ENCODE measurements at places on chromosomes 13 and 19.

GRCh38 chr13:113765564-113765910 lies 6.5 kb downstream of the TMEM255B start:
- DNase-seq, result no peak

- DNase-seq, result peak; percentile 99
Measured at GRCh38 chr19:1455336-1456120, 5.6 kb downstream of the APC2 start.

- peak; percentile 18 for DNase-seq
Measured at GRCh38 chr13:78241278-78241919, 322.8 kb upstream of the EDNRB start.

DNA sequence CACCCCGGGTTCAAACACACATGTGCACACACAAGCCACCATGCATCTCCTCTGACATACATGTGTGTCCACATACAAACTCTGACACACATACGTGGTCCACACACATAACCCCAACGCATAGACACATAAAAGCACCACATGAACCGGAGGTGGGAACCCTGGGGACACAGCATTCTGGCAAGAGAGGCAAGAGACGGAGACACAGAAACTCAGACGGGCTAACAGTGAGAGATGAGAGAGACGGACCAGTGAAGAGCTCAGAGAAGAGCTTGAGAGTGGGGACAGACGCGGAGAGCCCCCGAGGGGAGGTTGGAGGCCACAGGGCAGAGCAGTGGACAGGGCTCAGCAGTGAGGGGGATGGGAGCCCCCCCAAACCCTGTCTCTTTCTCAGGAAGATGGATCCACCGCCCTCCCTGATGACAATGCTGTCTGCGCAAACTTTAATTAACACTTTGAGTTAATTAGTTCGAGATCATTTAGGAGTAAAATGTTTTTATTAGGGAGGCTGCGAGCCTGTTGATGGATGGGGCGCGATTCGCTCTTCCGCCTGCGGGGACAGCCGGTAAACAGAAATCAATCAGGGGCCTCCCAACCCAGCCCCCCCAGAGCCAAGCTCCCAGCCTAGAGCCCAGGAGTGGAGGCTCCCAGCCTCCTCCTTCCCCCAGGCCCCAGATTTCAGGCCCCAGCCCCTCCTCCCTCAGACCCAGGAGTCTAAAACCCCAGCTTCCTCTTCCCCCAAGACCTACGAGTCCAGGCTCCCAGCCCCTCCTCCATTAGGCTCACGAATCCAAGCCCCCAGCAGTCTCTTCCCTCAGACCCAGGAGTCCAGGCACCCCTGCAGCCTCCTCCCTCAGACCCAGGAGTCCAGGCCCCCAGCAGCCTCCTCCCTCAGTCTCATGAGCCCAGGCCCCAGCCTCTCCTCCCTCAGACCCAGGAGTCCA lies 9.5 kb upstream of the ERFL start:
- no peak for DNase-seq

GRCh38 chr19:4487572-4487971 lies 15.5 kb downstream of the HDGFL2 start:
- DNase-seq, result no peak

DNA sequence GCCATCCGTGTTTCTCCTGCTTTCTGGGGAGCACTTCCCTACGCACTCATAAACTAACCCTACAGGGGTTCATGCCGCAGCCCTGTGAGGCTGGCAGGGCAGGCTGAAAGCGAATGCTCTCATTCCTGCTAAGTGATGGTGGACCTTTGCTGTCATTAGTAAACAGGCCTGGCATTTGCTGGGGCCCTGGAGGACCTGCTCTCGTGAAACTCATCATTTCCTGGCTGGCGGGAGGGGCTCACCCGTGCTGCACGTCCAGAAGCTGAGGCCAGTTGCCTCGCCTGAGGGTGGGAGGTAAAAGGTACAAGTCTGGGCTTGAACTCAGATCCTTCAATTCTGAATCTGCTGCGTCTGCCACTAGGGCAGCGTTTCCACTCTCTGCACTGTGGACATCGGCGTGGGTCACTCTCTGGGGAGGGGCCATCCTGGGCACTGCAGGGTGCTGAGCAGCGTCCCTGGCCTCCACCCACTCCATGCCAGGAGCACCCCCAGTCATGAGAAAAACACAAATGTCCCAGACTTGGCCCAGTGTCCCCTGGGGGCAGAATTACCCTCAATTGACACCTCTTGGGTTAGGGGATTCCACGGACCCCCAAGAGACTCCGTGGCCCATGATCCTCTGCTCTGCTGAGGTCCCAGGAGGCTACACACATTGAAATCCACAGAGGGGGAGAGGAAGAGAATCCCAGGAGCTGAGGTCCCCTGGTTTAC lies 7.0 kb downstream of the MOB3A start:
- DNase-seq, result peak; percentile 69

DNA sequence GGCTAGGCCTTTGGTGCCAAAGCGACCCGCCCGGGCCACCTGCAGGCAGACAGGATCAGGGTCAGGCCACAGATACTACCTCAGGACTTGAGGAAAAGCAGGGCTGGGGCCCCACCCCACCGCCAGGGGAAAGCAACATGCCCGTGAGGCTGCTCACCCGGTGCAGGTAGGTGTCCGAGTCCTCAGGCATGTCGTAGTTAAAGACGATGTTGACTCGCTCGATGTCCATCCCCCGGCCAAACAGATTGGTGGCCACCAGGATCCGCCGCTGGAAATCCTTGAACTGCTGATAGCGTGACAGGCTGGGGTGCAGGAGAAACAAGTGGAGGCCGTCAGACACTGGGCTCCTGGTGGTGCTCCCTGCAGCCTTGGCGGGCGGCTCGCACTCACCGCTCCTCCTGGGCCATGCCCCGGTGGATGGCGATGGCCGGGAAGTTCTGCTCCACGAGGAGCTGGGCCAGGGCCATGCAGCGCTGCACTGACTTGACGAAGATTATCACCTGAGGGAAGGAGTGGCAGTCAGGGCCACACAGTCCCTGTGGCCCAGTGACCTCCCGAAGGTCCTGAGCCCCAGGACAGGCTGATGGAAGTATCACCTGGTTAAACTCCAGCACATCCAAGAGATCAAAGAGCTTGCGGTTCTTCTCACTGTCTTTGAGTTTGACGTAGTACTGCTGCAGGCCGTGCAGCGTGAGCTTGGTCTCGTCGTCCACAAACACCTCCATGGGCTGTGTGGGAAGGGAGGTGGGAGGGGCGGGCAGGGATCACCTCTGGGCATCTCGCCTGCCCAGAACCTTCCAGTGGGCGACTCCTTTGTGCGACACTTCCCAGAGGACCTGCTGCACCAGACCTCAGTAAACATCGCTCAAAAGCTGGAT lies 9.8 kb downstream of the DDX39A start:
- no peak for DNase-seq

GRCh38 chr13:84352946-84353345 lies 470.7 kb upstream of the SLITRK1 start:
- DNase-seq, result no peak

DNA sequence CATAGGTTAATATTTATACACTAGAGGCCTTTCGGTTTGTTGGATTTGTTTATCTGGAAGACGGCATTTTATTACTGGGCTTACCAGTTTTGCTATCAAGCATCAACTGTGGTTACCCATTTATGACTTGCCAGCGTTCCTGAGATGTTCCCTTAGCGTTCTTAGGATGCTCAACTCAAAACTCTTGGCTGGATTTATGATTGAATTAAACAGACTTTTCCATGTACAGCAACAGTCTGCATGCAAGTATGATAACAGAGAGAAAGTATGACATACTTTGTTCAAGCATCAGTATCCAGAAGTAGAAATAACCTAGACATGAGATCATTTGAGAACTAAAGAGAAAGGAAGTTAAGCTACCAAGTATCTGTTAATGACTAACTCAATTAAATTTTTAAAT lies 29.9 kb upstream of the RNF113B start:
- DNase-seq, result no peak

Measured in RPMI8226 (cell line).